ENCODE measurements at places on chromosomes 2 and 18. TPM values are rescaled to one million over a fixed set of nuclear protein-coding genes. Genes with fewer than 3 reads are reported as not detected.
A peak's percentile ranks its signal among the peaks of the same experiment; 100 is the strongest.

- no peak overlapping the region for H3K27ac ChIP-seq
- H3K4me1 ChIP-seq = peaks cover 59% of the 10 kb centered on the region
- H3K27me3 ChIP-seq = no peaks in the 10 kb centered on the region
- H3K4me3 ChIP-seq = peak overlapping the region; percentile 41
- no peak for DNase-seq
Observed at GRCh38 chr18:13381331-13381730, 162.8 kb downstream of the LDLRAD4 start.

DNA sequence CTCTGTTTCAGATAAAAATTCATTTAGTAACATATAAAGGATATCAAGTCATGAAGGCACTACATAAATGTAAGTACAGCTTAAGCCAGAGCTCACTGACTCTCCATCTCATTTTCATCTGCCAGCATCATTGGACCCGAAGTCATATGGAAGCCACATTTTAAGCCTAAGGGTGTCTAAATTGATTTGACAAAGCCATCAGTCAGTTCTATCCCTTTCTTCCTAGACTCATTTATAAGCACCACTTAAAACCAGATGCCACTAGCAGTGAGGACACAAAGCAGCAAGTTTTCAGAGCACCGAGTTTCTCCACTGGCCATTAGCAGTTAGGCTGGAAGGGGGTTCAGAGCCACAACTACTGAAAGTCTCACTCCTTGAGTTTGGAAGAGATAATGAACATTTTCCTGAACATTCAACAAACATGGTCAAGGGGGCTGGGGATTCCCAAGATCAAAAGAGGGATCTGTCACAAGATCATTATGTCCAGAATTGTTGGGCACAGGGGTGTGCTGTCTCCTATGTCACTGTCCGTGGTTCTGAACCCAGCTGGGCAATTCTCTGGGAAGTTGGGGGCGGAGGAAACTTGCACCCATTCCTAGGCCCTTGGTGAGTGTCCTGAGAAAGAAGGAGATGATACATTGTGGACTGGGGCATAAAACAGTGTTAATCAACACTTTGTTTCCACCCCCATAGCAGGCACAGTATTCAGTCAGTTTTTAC lies 158.5 kb upstream of the LMAN1 start:
- no peaks in the 10 kb centered on the region for H3K4me1 ChIP-seq
- H3K4me3 ChIP-seq = no peak overlapping the region
- no peaks in the 10 kb centered on the region for H3K36me3 ChIP-seq
- no peak for DNase-seq
- no peak overlapping the region for H3K27ac ChIP-seq
- no peaks in the 10 kb centered on the region for H3K27me3 ChIP-seq

GRCh38 chr2:207848545-207848928 lies 78.8 kb upstream of the FZD5 start:
- H3K4me1 ChIP-seq = no peaks in the 10 kb centered on the region
- no peak overlapping the region for H3K4me3 ChIP-seq
- H3K27me3 ChIP-seq = no peaks in the 10 kb centered on the region

GRCh38 chr18:55988537-55988936 lies 400.5 kb upstream of the TCF4 start:
- no peak for DNase-seq
- H3K27ac ChIP-seq = no peak overlapping the region
- H3K27me3 ChIP-seq = no peaks in the 10 kb centered on the region
- no peak overlapping the region for H3K4me3 ChIP-seq
- H3K36me3 ChIP-seq = no peaks in the 10 kb centered on the region

- H3K27me3 ChIP-seq = no peaks in the 10 kb centered on the region
- no peak overlapping the region for H3K27ac ChIP-seq
- H3K36me3 ChIP-seq = no peaks in the 10 kb centered on the region
- DNase-seq = no peak
- no peak overlapping the region for H3K4me3 ChIP-seq
- no peaks in the 10 kb centered on the region for H3K4me1 ChIP-seq
Observed at GRCh38 chr2:157173740-157174184, 83.7 kb upstream of the GALNT5 start.

DNA sequence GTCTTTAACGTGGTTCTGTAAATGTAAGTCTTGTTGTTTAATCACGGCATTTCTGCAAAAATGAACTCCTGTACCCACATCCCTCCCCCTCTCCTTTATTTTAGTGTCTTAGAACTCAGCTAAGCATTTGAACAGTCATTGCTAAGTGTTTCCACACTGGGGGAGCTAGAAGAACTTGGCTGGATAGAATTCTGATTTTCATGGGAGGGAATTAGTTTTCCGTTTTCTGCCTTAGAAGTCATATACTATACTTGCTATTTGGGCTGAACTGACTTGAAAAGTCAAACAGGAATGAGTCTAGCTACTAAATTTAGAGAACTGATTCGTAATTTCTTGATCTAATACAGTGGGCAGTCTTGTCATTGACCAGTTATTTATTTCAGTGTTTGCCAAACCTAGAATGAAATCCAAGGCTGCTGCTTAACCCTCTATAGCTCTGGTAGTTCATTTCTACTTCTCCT lies 61.1 kb downstream of the FMNL2 start:
- H3K36me3 ChIP-seq = no peaks in the 10 kb centered on the region
- DNase-seq = no peak
- H3K4me1 ChIP-seq = no peaks in the 10 kb centered on the region
- no peak overlapping the region for H3K27ac ChIP-seq

GRCh38 chr2:69011611-69012157 lies 1.3 kb upstream of the ANTXR1 start:
- no peak overlapping the region for H3K27ac ChIP-seq
- H3K4me3 ChIP-seq = no peak overlapping the region
- DNase-seq = no peak
- peaks cover 20% of the 10 kb centered on the region for H3K27me3 ChIP-seq
- H3K4me1 ChIP-seq = peaks cover 8% of the 10 kb centered on the region
- H3K36me3 ChIP-seq = no peaks in the 10 kb centered on the region

- peaks cover 36% of the 10 kb centered on the region for H3K4me1 ChIP-seq
- peak overlapping the region; percentile 63 for H3K4me3 ChIP-seq
- DNase-seq = peak; percentile 10
- no peaks in the 10 kb centered on the region for H3K27me3 ChIP-seq
- peak overlapping the region; percentile 66 for H3K27ac ChIP-seq
- H3K36me3 ChIP-seq = no peaks in the 10 kb centered on the region
Observed at GRCh38 chr2:223944166-223944702, 901 bp downstream of the WDFY1 start.

DNA sequence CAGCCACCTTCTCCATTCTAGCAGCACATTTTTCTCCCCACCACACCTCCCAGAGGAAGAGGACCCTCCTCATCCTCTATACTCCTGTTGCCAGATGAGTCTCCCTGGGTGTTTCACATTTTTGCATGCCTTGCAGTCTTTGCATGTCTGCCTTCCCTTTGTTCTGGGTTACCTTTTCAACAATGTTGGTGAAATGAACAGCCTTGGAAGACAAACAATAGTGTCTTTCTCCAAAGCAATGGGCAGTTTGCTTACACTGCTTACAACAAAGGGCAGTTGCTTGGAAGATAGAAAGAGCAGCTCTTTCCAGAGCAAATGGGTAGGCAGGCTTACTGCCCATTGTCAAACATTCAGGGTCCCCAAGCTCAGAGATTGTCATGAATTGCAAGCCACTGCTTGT lies 14.5 kb upstream of the SEH1L start:
- DNase-seq = no peak
- no peak overlapping the region for H3K27ac ChIP-seq
- no peak overlapping the region for H3K4me3 ChIP-seq
- no peaks in the 10 kb centered on the region for H3K36me3 ChIP-seq
- H3K4me1 ChIP-seq = peaks cover 7% of the 10 kb centered on the region
- no peaks in the 10 kb centered on the region for H3K27me3 ChIP-seq

DNA sequence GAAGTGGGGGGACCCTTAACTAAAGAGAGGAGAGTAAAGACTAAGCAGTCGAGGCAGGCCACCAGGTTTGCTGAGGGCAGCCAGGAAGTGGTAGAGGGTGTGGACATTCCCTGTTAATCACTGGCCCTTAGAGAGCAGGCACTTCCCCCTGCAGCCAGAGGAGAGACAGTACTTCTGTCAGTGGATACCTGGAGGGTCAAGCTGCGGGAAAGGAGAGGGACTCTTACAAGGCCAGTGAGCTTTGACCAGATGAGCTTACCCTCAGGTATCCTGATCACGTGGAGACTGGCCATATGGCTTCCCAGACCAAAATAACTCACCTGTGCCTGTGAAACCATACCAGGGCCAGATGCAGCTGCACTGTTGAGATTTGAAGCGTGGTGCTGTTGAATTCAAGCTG lies 28.6 kb downstream of the ITGA6 start:
- no peaks in the 10 kb centered on the region for H3K36me3 ChIP-seq
- peaks cover 88% of the 10 kb centered on the region for H3K4me1 ChIP-seq
- no peak for DNase-seq
- H3K4me3 ChIP-seq = no peak overlapping the region

Gene VAMP8
- total RNA-seq = 95.4 TPM

DNA sequence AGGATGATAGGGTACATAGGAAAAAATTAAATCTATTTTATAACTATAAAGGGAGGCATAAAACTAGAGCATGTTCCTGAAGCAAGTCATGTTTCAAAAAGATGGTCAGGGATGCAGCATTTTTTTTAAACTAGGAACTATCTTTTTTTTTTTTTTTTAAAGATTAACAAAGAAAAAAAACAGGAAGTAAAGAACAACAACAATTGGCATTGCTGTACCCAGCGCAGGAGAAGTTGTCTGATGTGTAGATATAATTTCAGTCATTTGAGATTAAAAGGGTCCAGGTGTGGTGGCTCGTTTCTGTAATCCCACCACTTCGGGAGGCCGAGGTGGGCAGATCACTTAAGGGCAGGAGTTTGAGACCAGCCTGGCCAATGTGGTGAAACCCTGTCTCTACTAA lies 41.5 kb downstream of the PMAIP1 start:
- no peak overlapping the region for H3K27ac ChIP-seq
- no peaks in the 10 kb centered on the region for H3K36me3 ChIP-seq
- H3K4me3 ChIP-seq = no peak overlapping the region
- no peaks in the 10 kb centered on the region for H3K27me3 ChIP-seq
- no peak for DNase-seq

DNA sequence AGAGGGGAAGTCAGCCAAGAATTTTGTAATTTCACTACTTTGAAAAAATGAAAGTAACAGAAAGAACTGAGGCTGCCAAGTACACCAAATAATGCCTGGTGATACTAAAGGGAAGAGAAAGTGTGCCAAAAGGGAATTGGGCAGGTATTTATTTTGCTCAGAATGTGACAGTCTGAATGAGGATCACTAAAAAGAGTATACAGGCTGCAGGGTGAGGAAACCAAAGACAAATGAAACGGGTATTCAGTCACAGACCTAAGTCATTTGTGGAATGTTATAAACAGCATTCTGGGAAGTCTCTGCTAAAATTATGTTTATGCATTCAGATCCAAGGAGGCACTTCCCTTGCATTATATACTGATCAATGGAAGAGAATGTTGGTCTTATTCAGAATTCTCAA lies 418.6 kb upstream of the SLC39A10 start:
- no peak overlapping the region for H3K27ac ChIP-seq
- no peak for DNase-seq
- no peaks in the 10 kb centered on the region for H3K27me3 ChIP-seq
- no peak overlapping the region for H3K4me3 ChIP-seq
- H3K4me1 ChIP-seq = no peaks in the 10 kb centered on the region

- H3K36me3 ChIP-seq = no peaks in the 10 kb centered on the region
- no peak overlapping the region for H3K4me3 ChIP-seq
- no peaks in the 10 kb centered on the region for H3K27me3 ChIP-seq
- DNase-seq = no peak
Observed at GRCh38 chr2:158004126-158004764, 97.4 kb upstream of the UPP2 start.

Gene HOXD10
- not detected for total RNA-seq

Gene CIDEA
- not detected for total RNA-seq

Gene MOB4
- 26.2 TPM for total RNA-seq

Gene PLGLB1
- 4.4 TPM for total RNA-seq

- H3K36me3 ChIP-seq = no peaks in the 10 kb centered on the region
- H3K27me3 ChIP-seq = no peaks in the 10 kb centered on the region
- DNase-seq = no peak
Observed at GRCh38 chr2:46576875-46577274, 97.5 kb downstream of the TMEM247 start.

Gene GLS
- 209 TPM for total RNA-seq

DNA sequence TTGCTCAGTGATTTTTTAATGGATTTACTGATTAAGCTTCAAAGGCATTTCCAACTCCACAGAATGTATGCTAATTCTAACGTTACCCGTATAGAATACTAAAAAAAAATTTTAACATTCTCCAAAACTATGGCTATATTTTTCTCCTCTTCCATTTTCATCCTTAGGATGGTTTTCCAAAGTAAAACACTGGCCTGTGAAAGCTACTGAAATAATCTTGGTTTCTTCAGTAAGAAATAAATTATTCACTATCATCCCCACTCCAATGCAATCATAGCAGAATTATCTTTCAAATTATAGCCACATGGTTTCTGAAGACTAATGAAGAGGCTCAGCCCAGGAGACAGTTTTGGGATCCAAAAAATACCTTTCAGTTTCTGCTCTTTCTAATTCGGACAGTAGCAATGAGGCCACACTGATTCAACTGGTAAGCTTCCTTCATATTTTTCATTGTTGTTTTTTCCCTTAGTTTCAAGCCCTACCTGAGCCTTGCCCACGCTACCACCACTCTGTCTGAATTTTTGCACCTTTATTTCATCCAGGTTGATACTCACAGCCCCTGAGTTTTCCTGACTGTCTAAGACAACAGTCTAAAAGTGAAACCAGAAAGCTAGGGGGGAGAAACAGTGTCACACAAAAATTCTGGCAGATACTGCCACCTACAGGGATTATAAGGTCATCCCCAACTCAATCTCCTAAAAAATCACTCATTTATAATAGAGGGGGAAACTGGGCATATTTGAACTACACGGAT lies 887.9 kb downstream of the NRXN1 start:
- no peaks in the 10 kb centered on the region for H3K4me1 ChIP-seq
- H3K27me3 ChIP-seq = no peaks in the 10 kb centered on the region
- no peak overlapping the region for H3K27ac ChIP-seq
- no peaks in the 10 kb centered on the region for H3K36me3 ChIP-seq
- H3K4me3 ChIP-seq = no peak overlapping the region

- no peaks in the 10 kb centered on the region for H3K27me3 ChIP-seq
- no peaks in the 10 kb centered on the region for H3K4me1 ChIP-seq
- DNase-seq = no peak
- no peak overlapping the region for H3K4me3 ChIP-seq
Observed at GRCh38 chr2:106653465-106653864, 166.3 kb downstream of the CD8B2 start.

Gene LRATD1
- total RNA-seq = not detected

Gene COQ10B
- 23.4 TPM for total RNA-seq

GRCh38 chr2:26150243-26150642 lies 22.6 kb upstream of the GAREM2 start:
- no peak overlapping the region for H3K4me3 ChIP-seq
- no peak overlapping the region for H3K27ac ChIP-seq
- peaks cover 4% of the 10 kb centered on the region for H3K27me3 ChIP-seq
- no peaks in the 10 kb centered on the region for H3K4me1 ChIP-seq
- no peaks in the 10 kb centered on the region for H3K36me3 ChIP-seq
- no peak for DNase-seq

Gene EFHD1
- 0.33 TPM for total RNA-seq

Gene PDE11A
- total RNA-seq = not detected

DNA sequence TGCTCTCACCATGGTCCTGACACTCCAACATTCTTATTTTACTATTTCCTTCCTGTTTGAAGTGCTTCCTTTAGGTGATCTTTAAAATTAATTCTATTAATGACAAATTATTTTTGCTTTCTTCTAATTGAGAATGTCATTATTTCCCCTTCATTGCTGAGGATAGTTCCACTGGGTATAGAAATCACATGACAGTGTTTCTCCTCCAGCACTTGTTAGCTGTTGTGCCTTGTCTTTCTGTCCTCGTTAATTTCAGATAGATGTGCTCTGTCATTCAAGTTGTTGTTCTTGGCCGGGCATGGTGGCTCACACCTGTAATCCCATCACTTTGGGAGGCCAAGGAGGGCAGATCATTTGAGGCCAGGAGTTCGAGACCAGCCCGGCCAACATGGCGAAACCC lies 321.0 kb upstream of the RAB6C start:
- H3K4me3 ChIP-seq = no peak overlapping the region
- H3K36me3 ChIP-seq = no peaks in the 10 kb centered on the region
- H3K27me3 ChIP-seq = no peaks in the 10 kb centered on the region
- no peak overlapping the region for H3K27ac ChIP-seq
- no peak for DNase-seq
